ENCODE measurements at places on chromosomes 12 and 14.
A peak's percentile ranks its signal among the peaks of the same experiment; 100 is the strongest.

- DNase-seq = no peak
These were observed 1971.0 kb upstream of the FLRT2 start for GRCh38 chr14:83558946-83559345.

DNA sequence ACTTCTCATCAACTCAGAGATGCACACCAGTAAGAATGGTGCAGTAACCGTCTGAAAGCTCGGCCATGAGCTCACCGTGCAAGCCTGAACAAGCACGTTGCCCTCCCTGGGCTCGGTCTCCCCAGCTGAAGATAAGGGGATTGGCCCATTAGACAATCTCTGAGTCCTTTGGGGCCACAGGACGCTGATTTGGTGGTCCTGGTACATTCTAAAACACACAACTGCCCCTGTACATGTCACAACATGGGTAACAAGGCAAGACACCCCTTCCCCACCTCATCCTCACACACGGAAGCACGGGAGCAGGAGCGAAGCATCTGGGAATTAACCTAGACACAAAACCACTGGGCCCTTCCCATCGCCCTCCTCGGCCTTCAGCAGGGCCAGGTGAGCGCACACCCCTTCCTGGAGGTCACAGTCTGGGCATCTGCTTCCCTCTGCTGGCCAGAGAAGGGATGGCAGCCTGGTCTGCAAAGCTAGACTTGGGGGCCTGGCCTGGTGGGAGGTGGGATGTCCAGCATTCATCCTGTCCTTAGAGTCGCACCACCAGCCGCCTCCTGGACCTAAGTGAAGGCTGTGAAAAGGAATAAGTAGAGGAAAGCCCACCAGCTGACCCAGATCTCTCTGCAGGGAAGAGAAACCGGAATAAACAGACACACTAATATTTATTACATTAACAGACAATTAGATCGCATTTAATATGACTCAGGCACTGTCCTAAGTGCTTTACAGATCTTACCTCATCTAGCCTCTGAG, 18.9 kb upstream of the SMUG1 start:
- DNase-seq = peak; percentile 63

DNA sequence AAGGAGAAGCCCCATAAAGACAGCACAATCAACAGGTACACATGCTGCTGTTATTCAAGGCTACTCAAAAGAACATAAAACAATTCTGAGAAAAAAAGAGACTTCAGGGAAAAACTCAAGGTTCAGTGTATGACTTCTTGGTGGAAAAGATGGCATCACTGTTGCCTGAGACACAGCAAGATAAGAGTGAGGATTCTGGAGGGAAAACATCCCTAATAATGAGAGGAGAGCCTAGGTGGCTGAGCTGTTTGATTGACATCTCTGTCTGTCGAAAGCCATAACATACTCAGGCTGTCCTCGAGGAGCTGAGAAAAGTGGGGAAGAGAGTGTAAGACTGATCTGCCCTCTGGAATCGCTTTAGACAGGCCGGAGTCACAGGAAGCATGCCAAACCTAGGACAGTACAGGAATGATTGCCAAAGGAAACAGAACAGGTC, 193.4 kb upstream of the AMIGO2 start:
- DNase-seq = no peak

DNA sequence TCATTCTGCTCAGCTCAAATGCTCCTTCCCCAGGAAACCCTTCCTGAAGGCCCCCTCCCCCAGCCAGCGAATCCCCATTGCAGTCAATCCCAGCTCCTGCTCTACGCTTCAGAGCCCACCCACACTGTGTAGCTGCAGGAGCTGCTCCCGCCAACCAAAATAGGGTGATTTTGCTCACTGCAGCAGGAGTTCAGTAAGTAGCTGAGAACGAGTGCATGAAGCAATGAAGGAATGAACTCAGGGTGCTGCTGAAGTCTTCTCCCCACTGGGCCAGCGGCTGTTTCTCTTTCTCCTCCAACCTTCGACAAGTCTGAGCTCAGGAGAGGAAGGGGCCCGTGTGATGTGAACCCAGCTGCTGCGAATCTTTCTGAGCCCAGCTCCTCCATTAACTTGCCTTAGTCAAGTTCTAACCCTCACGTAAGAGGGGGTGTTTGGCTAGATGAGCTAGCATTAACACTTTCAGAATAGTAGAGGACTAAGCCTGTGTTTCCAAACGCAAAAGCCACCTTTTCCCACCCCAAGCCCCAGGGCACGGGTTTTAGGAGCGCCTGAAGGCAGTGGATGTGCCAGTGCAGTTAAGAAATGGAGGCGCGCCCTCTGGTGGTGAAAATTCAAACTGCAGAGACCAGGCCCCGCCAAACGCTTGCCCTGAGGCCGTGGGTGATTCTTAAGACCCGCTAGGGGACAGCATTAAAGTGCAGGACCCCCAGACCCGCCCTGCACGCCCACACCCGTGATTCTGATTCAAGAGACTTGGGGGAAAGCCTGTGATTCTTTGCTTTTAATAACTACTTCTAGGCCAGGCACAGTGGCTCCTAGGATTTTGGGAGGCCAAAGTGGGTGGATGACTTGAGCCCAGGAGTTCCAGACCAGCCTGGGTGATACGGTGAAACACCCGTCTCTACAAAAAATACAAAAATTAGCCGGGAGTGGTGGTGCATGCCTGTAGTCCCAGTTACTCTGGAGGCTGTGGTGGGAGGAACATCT, 11.9 kb upstream of the SERPINA4 start:
- peak; percentile 18 for DNase-seq

- DNase-seq = no peak
These were observed 1.8 kb downstream of the STAC3 start for GRCh38 chr12:57248934-57249742.

- DNase-seq = peak; percentile 25
These were observed 3.3 kb downstream of the PARP11 start for GRCh38 chr12:3869865-3870264.

Measured in activated CD4-positive, alpha-beta T cell treated with anti-CD3 and anti-CD28 coated beads for 1 hour (primary cell).